ENCODE measurements at places on chromosomes 16 and 17. TPM values are rescaled to one million over a fixed set of nuclear protein-coding genes. Genes with fewer than 3 reads are reported as not detected.
A peak's percentile ranks its signal among the peaks of the same experiment; 100 is the strongest.

DNA sequence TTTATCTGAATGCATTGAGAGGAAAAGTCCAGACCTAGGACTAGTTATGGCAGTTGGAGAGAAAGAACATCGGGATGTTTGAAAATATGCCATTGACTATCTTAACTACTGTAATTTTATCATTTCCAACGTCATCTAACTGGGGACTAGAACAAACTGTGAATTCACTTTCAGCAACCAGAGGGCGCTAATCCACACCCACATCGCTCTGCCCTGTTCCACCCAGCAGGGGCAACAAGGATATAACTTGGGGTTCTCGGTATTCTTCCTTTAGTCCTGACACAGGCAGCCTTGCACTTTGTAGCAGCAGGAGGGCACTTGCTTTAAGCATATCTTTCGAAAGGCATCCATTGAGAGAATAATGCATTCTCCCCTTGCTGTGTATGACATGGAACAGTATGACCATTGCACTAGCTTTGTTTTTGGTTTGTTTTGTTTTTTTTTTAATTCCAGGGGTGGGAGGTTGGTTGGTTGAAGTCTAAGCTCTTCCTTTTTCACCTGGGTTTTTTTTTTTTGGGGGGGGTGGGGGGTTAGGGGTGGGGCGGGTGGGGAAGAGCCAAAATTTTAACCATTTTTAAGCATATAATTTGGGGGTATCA, 31.5 kb downstream of the SIAH1 start:
- no peak overlapping the region for H3K4me3 ChIP-seq
- H3K27ac ChIP-seq, result no peak overlapping the region
- peak; percentile 71 for DNase-seq
- peaks cover 30% of the 10 kb centered on the region for H3K36me3 ChIP-seq

DNA sequence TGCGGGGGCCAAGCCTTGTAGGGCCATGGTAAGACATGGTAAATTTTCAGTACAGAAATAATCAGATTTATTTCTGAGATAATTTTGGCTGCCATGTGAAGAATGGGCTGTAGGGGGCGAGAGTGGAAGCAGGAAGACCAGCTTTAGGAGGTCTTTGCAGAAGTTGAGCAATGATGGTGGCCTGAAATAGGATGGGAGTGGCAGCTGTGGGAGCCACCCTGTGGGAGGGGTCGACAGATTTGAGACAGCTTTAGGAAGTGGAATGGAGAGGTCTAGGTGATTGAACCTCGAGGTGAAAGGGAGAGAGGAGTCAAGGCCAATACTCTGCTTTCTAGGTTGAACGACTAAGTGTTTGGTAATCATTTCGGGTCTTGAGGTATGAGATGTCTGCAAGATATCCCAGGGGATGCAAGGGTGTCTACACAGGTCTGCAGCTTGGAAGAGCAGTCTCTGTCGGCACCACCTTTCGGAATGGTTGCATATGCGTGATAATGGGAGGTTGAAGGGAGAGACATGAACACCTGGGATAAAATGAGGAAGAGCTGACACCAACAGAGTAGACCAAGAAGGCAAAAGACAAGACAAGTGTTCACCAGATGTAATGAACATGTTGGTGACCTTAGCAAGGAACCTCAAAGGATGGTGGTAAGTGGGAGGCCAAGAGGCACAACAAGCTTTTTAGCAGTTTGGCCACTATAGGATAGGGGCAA, 4.2 kb upstream of the ATXN7L3 start:
- H3K27me3 ChIP-seq, result no peaks in the 10 kb centered on the region
- peak; percentile 50 for DNase-seq
- no peak overlapping the region for H3K27ac ChIP-seq
- H3K4me3 ChIP-seq, result no peak overlapping the region
- H3K4me1 ChIP-seq, result peaks cover 26% of the 10 kb centered on the region

The FBXO39 gene
- not detected for polyA plus RNA-seq

DNA sequence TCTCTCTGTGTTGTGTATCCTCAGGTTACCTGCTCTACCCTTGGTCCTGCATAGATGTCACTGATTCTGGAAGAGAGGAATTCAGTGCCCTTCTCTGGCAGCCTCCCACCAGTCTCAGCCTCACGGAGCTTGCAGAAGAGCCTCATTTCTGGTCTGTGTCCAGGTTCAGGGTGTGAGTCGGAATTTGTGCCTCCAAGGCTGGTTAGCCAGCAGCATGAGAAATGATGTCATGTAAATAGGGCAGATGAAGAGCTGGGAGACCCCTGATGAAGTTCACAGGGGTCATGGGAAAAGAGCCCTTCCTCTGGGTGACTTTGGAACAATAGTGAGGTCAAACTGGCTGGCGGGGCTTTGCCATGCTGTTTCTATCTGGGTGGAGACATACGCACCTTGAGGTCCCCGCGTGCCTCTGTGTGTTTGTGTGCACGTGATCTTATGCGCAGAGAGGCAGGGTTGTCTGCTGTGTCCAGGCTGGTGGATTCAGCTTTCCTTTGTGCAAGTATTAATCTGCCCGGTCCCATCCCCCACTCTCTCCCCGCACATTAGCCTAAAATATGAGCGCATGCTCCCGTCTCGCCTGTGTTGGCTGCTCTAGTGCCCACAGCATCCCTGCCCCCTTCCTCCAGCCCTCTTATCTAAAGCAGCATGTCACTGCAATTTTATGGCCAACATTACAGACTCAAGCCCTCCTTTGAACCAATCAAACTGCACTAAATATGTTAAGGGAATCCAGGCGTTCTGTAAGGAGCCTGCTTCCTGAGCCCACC, 256.3 kb upstream of the ZFHX3 start:
- H3K36me3 ChIP-seq, result no peaks in the 10 kb centered on the region
- no peaks in the 10 kb centered on the region for H3K4me1 ChIP-seq
- H3K27ac ChIP-seq, result no peak overlapping the region
- no peak for DNase-seq
- no peak overlapping the region for H3K4me3 ChIP-seq
- no peaks in the 10 kb centered on the region for H3K27me3 ChIP-seq

GRCh38 chr17:13947499-13947898, 121.8 kb upstream of the COX10 start:
- H3K27me3 ChIP-seq, result no peaks in the 10 kb centered on the region
- H3K4me3 ChIP-seq, result no peak overlapping the region
- no peaks in the 10 kb centered on the region for H3K36me3 ChIP-seq
- no peaks in the 10 kb centered on the region for H3K4me1 ChIP-seq

- DNase-seq, result no peak
- no peaks in the 10 kb centered on the region for H3K4me1 ChIP-seq
- H3K27ac ChIP-seq, result no peak overlapping the region
- H3K4me3 ChIP-seq, result no peak overlapping the region
- no peaks in the 10 kb centered on the region for H3K27me3 ChIP-seq
Measured at GRCh38 chr17:53032861-53033271, 789.9 kb upstream of the KIF2B start.

Measured in CD4-positive, alpha-beta memory T cell (primary cell).